ENCODE measurements at places on chromosomes 5 and 9. TPM values are rescaled to one million over a fixed set of nuclear protein-coding genes. Genes with fewer than 3 reads are reported as not detected.

The EPB41L4B gene
- total RNA-seq, result 4.7 TPM

The IL5 gene
- not detected for total RNA-seq

The PLPPR1 gene
- not detected for total RNA-seq

The MSX2 gene
- total RNA-seq, result 1.2 TPM

The TNFSF8 gene
- total RNA-seq, result 4.2 TPM

The NOXA1 gene
- total RNA-seq, result 2.9 TPM

The SKP1 gene
- total RNA-seq, result 147 TPM

The PCDHGA6 gene
- total RNA-seq, result 6.4 TPM

The RANBP17 gene
- 5.4 TPM for total RNA-seq

The OR13C8 gene
- not detected for total RNA-seq

The UBE2QL1 gene
- 2.5 TPM for total RNA-seq

The IFNA21 gene
- not detected for total RNA-seq

The DOCK2 gene
- 18.2 TPM for total RNA-seq

The CDC20B gene
- total RNA-seq, result not detected

GRCh38 chr9:136323371-136323789 lies 4.0 kb upstream of the GPSM1 start:
- DNase-seq, result no peak

- DNase-seq, result no peak
These were observed 172.2 kb upstream of the ANKRD55 start for GRCh38 chr5:56405116-56405908.

DNA sequence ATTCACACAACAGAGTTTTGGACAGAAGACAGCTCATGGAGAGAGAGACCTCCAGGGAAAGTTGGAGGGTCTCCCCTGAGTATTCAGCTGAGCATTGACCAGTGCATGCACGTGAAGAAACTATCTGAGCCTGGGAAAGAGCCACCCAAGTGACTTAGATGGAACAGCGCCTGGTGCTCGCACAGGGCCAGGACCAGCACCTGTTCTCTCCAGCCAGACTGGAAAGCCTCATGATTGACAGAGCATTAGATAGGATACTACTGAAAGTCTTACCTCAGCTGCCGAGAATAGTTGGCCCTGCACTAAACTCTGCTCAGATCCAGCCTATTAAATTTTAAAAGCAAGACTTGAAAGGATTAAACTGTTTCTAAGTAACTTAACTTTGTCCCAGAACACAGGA lies 28.3 kb upstream of the NEURL1B start:
- DNase-seq, result no peak

DNA sequence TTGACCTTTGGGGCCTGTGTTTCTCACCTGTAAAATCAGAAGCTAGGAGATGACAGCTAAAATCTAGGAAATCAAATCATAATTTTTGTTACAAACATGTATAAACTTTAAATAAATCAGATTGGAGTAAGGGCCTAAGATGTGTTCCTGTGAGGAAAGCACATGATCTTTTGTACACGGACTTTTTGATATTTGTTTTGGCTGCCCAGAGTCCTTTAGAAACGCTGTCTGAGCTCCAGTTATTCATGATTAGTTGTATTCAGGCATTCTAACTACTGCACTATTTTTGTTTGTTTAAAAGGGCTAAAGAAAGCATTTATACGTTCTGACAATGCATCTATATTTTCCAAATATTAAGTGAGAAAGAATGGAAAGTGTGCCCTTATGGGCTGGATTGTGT lies 94.8 kb downstream of the HCN1 start:
- DNase-seq, result no peak

DNA sequence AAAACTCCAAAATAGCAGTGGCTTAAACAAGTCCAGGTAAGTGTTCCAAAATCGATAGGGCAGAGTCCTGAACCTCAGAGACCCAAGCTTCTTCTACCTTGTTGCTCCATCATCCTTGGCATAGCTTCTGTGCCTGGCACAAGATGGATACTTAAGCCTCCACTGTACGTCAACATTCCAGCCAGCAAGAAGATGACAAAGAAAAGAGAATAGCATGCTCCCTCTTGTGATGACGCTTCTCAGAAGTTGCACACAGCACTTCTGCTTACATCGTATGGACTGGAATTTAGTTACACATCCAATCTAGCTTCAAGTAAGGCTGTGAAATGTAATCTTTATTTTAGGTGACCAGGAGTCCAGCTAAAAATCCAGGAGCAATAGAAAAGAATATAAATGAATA lies 227.4 kb downstream of the ESM1 start:
- DNase-seq, result no peak

DNA sequence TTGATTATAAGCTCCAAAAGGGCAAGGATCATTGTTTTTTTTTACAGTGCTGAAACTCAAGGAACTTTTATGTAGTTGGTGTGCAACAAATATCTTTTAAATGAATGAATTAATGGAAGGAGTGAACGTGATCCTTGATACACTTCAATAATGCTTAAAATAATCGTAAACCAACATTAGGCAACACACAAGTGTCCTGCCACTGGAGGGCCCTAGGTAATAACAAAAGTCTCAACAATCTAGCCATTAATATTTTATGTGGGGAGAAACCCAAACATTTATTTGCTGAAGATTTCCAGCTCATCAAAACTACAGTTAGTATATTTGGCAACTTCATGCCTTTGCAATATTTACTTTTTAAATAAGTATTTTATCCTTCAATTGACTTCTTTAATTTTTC lies 309.0 kb upstream of the FBXL7 start:
- no peak for DNase-seq

- no peak for DNase-seq
These were observed 103.6 kb downstream of the SLC1A3 start for GRCh38 chr5:36710039-36710438.

DNA sequence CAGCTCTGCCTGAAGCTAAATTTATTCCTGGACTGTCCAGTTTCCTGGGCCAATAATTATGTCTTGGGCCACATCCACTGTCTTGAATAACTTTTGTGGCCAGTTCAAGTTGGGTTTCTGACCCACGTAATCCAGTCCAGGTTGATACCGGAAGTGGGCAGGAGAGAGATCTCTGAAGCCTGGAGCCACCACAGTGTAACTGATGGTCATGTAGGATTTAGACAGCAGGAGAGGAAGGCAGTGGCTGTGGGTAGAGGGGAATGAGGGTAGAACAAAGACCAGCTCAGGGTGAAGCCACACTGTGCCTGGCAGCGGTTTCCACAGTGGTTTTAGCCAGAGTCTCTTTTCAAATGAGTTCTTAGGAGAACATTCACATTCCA lies 30.2 kb downstream of the SH3PXD2B start:
- no peak for DNase-seq

DNA sequence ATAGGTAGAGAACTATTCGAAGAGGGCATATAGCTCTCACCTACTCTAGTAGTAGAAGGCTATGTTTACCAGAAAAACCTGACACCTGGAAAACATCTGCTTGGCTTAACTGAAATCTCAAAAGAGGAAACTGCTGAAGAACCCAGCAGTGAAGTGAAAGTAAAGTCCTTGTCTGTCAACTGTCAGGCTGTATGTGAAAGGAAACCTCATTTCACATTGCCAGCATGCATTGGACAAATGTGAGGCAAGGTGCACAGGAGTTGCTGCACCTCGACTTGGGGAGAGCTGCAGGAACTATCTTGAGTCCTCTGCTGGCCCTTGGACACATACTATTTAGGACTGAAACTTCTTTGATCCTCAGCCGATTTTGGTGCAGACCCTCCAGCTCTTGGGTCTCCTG lies 53.3 kb downstream of the NREP start:
- DNase-seq, result no peak

- no peak for DNase-seq
These were observed 803 bp downstream of the C9orf152 start for GRCh38 chr9:110207071-110207641.

DNA sequence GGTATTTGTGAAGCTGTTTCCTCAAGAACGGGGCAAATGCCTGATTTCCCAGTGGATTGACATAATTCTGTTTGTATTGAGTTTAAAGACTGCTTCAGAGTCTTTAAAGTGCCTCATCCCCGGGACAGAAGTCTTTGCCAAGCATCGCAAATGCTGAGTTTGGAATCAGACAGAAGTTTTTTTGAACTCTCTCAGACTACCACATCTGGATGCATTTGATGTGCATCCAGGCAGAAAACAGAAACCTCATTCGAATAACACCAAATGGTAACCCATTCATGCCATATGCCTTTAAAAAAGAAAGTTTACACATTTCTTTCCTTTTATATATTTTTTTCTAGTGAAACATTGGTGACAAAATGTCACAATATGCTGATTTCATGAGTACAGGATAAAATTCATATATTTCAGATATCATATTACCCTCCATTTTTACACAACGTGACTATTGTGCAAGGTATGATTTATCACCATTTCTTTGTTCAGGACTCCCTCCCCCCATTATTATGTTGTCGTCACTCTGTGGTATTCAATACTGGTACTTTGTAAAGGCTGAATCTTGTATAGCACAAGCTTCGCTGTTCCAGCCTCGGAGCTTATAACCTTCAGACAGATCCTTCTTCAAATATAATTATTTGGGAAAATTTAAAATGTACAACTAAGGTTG lies 91.1 kb downstream of the ZNF608 start:
- DNase-seq, result no peak

DNA sequence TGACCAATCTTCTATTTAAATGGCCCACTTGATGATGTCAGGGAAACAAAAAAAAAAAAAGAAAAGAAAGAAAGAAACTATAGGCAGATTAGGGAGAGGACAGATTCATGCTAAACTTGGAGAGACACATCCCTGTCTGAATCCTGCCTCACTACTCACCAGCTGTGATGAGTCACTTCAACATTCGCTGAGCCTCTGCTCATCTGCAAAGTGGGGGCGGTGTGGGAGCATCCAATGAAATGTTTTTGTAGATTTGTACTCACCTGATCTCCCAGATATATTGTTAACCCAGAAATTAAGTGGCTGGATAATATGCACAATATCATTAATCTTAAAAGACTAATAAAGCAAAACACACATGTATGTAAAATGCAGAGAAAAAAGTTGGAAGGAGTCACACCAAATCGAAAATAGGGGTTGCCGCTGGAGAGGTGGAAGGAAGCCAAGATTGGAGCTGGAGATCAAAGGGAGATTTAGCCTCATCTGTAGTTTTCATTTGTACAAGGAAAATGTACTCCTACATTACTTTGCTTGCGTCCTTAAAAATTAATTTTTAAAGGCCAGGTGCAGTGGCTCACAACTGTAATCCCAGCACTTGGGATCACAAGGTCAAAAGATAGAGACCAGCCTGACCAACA lies 17.0 kb upstream of the ERGIC1 start:
- DNase-seq, result no peak

- DNase-seq, result no peak
These were observed 72.1 kb upstream of the RASA1 start for GRCh38 chr5:87195616-87196015.

- DNase-seq, result no peak
These were observed 69.4 kb downstream of the LMNB1 start for GRCh38 chr5:126846344-126846743.

GRCh38 chr9:98539954-98540353 lies 168.8 kb downstream of the GABBR2 start:
- DNase-seq, result no peak

DNA sequence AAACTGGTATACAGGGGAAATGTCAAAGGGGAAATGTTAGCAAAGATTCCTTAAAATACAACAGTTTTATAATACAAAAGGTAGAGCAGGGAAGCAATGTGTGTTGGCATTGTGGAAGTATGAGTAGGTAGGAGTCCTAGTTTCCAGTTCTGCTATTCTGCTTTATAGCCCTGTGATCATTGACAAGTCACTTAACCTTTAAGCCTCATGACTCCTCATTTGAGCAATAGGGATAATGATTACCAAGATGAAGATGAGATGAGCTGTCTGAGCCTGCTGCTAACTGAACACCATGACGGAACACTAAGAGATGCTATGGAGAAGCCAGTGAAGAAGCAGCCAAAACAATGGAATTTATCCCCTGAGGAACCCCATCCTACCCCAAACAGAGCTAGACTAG lies 251.7 kb downstream of the PAPPA start:
- DNase-seq, result no peak

DNA sequence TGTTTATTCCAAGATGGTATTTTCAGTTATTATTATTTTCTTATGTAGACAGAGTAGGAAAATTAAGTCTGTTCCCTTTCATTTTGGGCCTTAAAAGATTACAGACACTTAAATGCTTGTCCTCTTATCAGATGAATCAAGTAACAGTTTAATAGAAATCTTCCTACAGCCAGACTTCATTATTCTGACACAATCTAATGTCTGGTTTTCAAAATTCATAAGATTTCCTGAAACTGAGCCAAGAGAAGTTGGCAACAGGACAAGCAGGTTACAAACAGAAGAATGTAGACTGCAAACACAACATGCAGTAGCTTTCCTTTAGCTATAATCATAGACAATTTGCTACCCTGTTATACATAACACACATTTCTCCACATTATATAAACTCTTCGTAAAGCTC lies 130.5 kb downstream of the FBXL17 start:
- DNase-seq, result no peak

GRCh38 chr5:68219161-68219816 lies 3.7 kb downstream of the PIK3R1 start:
- DNase-seq, result no peak

- no peak for DNase-seq
These were observed 1085.4 kb upstream of the CDH6 start for GRCh38 chr5:30108051-30108450.

DNA sequence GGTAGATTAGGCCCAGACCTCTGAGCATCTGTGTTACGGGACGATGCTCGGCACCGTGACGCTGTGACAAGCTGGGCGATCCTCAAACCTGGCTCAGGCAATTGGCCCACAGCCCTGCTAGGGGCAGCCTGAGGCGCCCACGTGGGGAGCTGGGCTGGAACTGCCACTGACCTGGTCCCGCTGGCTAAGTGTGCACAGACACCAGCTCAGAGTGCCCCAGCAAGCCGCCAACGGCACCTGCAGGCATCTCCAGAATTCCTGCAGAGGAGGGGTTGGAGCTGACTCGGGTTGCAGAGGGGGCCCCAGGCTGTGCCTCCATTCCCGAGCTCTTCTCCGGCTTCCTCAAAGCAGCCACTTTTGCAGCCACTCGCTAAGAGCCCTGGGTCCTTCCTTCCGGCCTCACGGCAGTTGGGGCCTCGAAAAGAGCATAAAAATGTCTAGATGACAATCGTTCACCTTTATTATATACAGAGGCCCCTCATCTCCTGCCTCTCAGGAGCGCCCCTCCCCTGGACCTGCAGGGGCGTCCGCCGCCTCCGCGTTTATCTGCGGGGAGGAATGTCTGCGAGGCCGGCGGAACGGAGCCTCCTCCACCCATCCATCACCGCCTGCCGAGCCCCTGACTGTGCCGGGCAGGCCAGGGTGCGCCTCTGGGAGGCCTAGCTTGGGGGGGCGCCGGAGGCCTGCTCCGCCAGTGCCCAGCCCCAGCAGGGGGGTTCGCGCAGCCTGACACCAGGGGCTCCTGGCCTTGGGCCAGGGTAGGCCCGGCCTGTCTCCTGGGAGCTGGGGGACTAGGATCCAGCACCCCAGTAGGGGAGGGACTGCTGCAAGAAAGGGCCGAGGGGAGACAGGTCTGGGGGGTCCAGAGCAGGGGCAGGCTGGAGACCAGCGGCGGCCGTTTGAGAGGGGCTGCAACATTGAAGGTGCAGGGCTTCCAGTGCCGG lies 144.9 kb downstream of the BARX1 start:
- DNase-seq, result no peak

GRCh38 chr5:178080618-178081410 lies 32.5 kb upstream of the N4BP3 start:
- DNase-seq, result no peak

GRCh38 chr5:162391833-162392232 lies 324.3 kb downstream of the GABRG2 start:
- DNase-seq, result no peak
